ENCODE measurements at places on chromosomes 6 and 20.
A peak's percentile ranks its signal among the peaks of the same experiment; 100 is the strongest.

DNA sequence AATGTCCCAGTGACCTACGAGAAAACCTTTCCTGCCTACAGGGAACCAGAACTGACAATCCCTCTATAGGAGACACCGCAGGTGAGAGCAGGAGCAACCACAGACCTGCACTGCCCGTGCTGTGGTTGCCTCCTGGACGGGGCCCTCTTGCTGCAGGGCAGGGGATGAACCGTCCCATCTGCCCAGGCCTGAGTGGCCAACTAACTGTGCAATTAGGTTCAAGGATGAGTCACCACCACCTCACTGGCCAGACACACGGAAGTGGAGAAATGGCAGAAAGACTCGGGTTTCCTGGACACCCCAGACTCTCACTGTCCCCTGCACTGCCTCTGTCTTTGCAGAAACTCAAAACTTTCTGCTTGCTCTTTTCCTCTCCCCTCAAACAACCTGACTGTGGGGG lies 13.8 kb upstream of the HLA-G start:
- no peak for DNase-seq

GRCh38 chr6:83117802-83118201 lies 50.3 kb downstream of the DOP1A start:
- no peak for DNase-seq

DNA sequence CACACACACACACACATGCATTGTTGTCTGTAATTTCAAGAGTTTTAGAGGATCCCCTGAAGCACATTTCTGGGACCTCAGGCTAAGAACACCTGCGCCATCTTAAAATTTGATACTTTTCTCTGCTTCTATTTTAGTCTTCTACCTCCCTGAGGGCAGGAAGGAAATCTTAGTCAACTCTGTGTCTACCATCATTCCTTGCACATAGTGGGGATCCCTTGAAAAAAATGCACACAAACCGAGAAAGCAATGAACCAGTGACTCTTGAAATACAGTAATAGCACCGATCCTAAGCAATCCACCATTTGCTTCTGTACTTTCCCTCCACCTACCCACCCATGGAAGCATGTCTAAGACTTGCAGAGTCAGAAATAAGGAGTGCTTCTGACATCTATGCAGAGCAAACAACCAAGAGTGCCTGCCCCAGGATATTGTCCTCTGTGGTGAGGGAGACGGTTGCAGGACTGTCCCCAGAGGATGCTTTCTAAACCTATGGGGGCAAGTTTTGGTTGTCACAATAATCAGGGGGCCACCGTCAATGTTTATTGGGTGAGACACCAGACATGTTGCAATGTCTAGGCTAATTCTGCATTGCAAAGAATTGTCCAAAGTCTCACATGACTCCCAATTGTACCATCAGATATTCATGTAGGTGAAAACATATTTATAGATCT lies 208.0 kb upstream of the TAB2 start:
- DNase-seq, result no peak

DNA sequence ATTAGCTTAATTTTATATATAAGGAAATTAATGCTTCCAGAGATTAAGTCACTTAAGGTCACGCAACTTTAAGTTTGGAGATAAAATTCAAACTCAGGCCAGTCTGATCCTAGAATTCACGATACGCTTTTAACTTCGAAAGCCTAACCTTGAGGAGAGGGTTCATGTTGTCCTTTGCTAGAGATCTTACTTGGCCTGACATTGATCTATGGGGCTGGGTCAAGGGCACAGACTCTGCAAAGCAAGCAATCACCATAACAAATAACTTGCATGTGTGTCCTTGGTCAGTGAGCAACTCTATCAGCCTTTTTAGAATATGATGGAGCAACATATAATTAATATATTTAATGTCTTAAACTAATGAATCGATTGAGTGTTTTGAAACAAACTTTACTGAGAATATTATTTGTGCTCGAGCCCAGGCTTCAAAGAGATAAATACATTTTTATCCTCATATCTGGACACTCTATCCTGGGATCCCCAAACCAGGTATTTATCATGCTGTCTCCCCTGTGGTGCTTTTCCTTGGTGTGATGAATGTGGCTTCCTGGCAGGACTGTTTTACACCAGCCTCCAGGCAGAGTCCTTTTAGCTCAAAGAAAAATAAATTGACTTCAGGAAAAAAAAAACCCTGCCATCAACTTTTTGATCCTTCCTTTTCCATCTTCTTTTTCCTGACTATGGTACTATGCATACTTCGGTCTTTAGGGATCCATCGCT lies 29.1 kb downstream of the RPS12 start:
- no peak for DNase-seq

- no peak for DNase-seq
Observed at GRCh38 chr20:33647603-33648395, 14.3 kb upstream of the C20orf144 start.

GRCh38 chr6:82017288-82017687 lies 230.3 kb downstream of the IBTK start:
- no peak for DNase-seq

DNA sequence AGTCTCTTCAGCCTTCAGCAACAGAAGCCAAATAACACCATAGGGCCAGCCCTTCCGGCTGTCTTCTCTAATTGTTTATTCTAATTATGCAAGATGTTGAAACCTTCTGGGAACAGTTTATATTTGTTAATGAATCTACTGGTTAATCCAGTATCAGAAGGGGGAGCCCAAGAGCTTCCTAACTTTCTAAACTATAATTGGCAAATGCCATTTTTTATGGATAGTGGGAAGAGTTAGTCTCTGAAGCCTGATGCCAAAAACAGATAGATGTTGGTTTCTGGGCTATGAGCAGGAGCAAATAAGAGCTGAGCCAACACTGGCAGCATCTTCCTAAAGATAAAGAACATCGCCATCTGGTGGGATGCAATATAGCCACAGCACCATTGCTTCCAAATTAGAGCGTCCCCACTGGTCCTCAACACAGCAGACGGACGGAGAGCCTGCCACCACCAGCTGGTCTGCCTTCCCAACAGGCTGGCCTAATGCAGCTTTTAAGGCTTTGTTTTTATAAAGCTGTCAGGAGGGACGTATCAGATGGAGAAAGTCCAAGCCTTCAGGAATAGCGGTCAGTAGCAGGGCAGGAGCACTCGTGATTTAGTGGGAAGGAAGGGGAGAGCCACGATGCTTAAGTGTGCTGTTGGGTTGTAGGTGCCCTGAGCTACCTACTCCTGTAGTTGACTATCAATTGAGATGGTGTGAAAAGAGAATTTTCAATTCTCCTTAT lies 118.8 kb downstream of the RALGAPA2 start:
- DNase-seq, result no peak

- DNase-seq, result no peak
Observed at GRCh38 chr20:30910937-30911725, 346.3 kb upstream of the DEFB115 start.

GRCh38 chr6:56022678-56023077 lies 147.3 kb upstream of the BMP5 start:
- DNase-seq, result no peak

- DNase-seq, result no peak
Observed at GRCh38 chr6:12528581-12529363, 187.8 kb upstream of the PHACTR1 start.

- no peak for DNase-seq
Observed at GRCh38 chr6:3793545-3793944, 42.0 kb upstream of the PXDC1 start.

DNA sequence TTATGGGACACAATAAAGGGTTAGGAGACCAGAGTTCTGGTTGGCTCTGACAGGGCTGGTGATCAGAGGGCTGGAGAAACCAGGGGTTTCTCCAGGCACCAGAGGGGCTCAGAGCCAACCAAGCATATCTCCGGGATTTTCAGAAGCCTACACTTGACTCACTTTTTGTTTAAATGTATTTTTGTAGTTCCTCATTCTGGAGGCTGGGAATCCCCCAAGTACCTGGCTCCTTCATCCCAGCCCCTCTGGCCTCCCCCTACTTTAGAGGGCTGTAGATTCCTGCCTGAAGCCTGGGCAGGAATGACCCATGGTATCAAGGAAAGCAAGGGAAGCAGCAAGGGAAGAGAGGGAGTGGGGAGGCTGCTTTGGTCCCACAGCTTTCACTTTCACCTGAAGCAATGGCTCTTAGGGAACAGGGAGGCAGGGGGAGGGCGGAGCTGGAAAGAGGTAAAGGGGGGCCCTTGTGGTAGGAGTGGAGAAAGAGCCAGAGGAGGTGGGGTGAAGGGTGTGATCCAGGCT lies 973 bp downstream of the CD40 start:
- DNase-seq, result no peak

- DNase-seq, result no peak
Observed at GRCh38 chr6:73353636-73354593, at the start of gene DPPA5. DPPA5 (minus strand) TSS chr6:73354276; CDS start chr6:73354225, 51 bp downstream.

DNA sequence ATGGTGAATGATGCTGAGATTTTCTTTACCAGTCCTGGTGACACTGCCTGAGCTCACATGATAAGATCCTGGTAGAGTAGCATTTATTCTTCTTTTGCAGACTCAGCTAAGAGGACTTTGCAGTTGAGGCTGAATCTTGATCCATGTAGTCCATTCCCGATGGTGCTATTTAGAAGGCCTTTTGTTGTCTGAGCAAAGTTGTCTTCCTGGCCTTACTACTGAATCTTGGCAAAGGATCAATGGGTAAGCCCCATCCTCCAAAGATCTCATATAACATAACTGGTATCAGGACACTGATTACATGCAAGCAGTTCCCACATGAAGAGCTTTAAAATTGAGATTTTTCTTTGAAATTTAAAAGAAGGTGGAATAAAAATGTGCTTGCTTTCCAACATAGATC lies 291.6 kb downstream of the SOX4 start:
- DNase-seq, result no peak

GRCh38 chr6:125839471-125839870 lies 48.7 kb downstream of the NCOA7 start:
- no peak for DNase-seq

DNA sequence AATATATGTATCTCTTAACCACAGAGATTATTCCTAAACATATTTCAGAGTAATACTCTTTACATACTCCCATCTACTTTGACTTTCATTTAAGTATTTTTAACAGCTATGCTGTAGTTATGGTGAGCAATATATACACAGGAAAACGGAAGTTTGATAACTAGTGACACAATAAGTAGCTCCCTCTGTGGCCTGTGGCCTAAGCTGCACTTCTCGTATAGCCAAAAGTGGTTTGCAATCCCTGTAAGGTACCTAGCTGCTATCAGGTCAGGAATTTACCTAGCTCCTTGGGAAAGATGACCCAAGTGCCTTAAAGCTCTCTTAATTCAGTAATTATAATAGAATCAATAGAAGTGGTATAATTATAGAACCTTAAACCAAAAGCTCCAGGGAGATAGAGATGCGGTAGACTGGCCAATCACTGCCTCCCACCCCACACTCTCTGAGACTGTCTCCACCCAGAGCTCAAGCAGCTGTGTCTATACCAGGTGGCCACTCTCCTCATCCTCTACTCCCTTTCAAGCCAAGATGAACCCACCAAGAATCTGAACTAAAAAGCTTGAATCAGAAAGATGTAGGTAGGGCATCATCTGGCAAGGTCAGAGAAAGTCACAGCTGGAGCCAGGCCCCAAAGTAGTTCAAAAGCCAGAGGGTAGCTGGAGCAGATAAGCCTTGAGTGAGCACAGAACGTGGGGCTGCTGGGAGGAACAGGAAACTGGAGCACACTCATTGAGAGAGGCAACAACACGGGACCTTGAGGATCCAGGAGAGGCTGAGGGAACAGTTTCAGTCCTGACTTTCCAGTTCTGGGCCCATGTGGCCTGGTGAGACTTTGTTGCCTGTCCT lies 84.9 kb upstream of the ASF1A start:
- DNase-seq, result no peak

DNA sequence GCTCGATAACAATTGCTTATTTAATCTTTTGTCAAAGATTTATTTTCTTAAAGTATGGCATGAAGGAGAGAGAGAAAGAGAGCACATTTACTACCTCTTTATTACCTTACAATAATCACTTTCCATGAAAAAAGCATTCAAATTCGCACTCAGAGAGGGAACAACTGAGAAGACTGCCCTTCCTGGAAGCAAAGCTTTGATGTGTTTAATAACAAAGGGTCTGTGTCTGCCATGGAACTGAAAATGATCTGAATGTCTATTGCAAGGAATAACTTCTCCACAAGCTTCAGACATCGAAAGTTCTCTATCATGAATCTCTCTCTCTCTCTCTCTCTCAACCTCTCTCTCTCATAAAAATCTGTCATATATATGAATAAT lies 308.9 kb downstream of the HDGFL1 start:
- no peak for DNase-seq

- DNase-seq, result no peak
Observed at GRCh38 chr6:25685251-25685650, 33.2 kb downstream of the SCGN start.

GRCh38 chr20:39885975-39886649 lies 802.9 kb downstream of the MAFB start:
- no peak for DNase-seq

- DNase-seq, result no peak
Observed at GRCh38 chr6:158972241-158973233, 27.5 kb downstream of the RSPH3 start.

GRCh38 chr6:56852260-56853010 lies 102.5 kb upstream of the BEND6 start:
- no peak for DNase-seq

DNA sequence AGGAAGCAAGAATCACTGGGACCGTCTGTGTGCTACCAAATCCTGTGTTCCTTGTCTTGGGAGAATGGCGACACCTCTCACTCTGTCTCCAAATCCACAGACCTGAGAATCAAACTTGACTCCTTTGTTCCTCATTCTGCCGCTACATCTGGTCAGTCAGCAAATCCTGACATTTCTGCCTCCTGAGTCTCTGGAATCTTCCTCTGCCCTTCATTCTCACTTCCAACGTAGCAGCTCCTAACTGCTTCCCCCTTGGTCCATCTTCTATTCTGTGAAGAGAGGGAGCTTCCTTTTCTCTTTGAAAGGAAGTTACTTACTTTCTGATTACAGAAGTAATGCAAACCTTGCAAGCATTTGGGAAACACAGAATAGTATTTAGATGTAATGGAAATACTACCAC lies 37.7 kb downstream of the SYTL3 start:
- DNase-seq, result no peak

DNA sequence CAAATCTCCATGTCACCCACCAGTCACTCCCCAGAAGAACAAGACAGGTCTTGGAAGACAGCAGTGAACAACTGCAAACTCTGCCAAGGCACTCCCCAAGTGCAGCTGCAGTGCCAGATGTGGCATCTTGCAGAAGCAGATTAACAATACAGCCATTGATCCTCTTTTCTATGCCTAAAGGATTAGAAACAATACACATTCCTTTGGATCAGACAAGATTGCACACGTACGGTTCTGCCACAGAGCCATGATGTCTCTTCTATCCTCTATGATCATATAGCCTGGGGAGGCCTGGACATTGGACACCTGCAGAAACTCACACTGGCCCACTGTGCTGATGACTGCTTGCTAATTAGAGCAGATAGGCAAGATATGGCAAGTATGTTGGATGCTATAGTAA lies 155.9 kb downstream of the MYLK4 start:
- DNase-seq, result no peak

- no peak for DNase-seq
Observed at GRCh38 chr6:8888468-8888867, 453.1 kb upstream of the SLC35B3 start.

- DNase-seq, result peak; percentile 39
Observed at GRCh38 chr6:3410385-3411360, 46.2 kb downstream of the SLC22A23 start.

All from stimulated activated CD8-positive, alpha-beta memory T cell treated with anti-CD3 and anti-CD28 coated beads, Interleukin-7, amount 100 ng/mL, for 4 hours (primary cell).